Glomerular endothelial cell (primary cell): ENCODE measurements at places on chromosomes 11 and 22.

GRCh38 chr11:44797886-44798606, 71.3 kb downstream of the TSPAN18 start:
- no peak for DNase-seq

GRCh38 chr11:67178421-67178820, 59.4 kb downstream of the KDM2A start:
- DNase-seq = no peak

- no peak for DNase-seq
Measured at GRCh38 chr11:128707681-128708080, 13.8 kb downstream of the FLI1 start.

DNA sequence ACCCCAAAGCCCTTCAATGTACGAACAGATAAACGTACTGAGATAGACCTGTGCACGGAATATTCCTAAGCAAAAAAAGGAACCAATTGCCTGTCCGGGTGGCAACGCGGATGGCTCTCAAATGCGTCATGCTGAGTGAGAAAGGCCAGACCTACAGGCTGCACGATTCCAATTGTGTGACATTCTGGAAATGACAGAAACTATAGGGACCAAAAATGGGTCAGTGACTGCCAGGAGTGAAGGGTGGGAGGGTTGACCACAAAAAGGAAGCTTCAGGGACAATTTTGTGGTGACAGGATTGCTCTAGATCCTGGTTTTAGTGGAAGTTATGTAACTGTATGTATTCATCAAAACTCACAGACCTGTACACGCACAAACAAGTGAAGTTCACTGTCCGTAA, 24.0 kb upstream of the SYT8 start:
- DNase-seq = no peak

GRCh38 chr11:64891215-64891848, 12.9 kb upstream of the EHD1 start:
- no peak for DNase-seq
